Prostate gland (tissue), 2 donors: ENCODE measurements at places on chromosomes 3 and 15. TPM values are rescaled to one million over a fixed set of nuclear protein-coding genes. Genes with fewer than 3 reads are reported as not detected.

DNA sequence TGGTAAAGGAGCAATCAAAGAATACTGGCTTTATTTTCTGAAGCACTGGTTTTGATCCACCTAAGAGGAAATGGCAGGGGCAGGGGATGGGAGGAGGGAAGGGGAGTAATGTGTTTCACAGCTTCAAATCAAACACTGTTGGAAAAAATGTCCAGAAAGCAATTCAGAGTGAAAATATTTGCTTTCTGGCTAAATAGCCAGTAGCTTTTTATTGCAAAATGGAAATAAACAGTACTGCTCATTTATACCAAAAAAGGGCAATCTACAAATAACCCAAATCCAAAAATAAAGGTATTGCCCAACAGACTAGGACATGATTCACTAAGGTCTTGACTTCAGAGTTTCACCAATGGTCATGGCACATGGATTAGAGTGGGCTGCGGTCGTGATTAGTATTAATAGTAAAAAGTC is 279.3 kb upstream of the THBS1 start:
- DNase-seq = no peak
- H3K4me1 ChIP-seq = no peaks in the 10 kb centered on the region
- no peaks in the 10 kb centered on the region for H3K27me3 ChIP-seq
- H3K36me3 ChIP-seq = no peaks in the 10 kb centered on the region
- no peak overlapping the region for H3K27ac ChIP-seq

GRCh38 chr3:42119561-42120355 is 28.6 kb downstream of the TRAK1 start:
- no peaks in the 10 kb centered on the region for H3K36me3 ChIP-seq
- no peak for DNase-seq
- no peak overlapping the region for H3K4me3 ChIP-seq
- no peak overlapping the region for H3K27ac ChIP-seq

- peaks cover 2% of the 10 kb centered on the region for H3K27me3 ChIP-seq
- no peak overlapping the region for H3K27ac ChIP-seq
- no peaks in the 10 kb centered on the region for H3K36me3 ChIP-seq
- H3K4me1 ChIP-seq = no peaks in the 10 kb centered on the region
These were observed 157.0 kb upstream of the FRMD4B start for GRCh38 chr3:69542805-69543429.

Gene DGKG
- total RNA-seq = 2.2 TPM

- H3K27ac ChIP-seq = no peak overlapping the region
- no peaks in the 10 kb centered on the region for H3K27me3 ChIP-seq
- DNase-seq = peak; percentile 43
- no peak overlapping the region for H3K4me3 ChIP-seq
- peaks cover 6% of the 10 kb centered on the region for H3K4me1 ChIP-seq
These were observed 52.9 kb downstream of the BFSP2 start for GRCh38 chr3:133452641-133453319.

DNA sequence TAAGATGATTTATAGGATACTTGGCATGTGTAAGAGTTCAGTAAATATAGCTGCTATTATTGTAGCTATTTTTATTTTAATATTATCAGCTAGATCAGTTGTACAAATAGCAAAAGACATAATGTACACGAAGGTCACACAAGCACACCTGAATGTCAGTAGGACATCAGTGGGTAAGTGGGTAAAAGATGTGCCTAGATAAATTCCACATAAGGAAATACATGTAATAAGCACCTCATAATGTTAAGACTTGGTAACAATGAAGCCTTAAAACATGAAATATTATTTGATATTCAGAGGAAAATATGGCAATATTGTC is 41.5 kb downstream of the ABHD2 start:
- no peaks in the 10 kb centered on the region for H3K36me3 ChIP-seq
- peak overlapping the region; percentile 70 for H3K27ac ChIP-seq
- no peak overlapping the region for H3K4me3 ChIP-seq
- peaks cover 14% of the 10 kb centered on the region for H3K4me1 ChIP-seq

DNA sequence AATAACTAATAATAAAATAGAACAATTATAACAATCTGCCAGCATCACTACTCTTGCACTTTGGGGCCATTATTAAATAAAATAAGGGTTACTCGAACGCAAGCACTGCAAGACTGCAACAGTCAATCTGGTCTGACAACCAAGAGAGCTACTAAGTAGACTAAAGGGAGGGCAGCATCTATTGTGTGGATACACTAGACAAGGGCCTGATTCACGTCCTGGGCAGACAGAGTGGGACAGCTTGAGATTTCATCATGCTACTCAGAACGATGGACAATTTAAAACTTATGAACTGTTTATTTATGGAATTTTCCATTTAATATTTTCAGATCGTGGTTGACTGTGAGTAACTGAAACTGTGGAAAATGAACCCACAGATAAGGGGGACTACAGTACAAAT is 39.5 kb downstream of the TNIK start:
- H3K27me3 ChIP-seq = no peaks in the 10 kb centered on the region
- H3K4me1 ChIP-seq = no peaks in the 10 kb centered on the region
- no peaks in the 10 kb centered on the region for H3K36me3 ChIP-seq
- DNase-seq = no peak

DNA sequence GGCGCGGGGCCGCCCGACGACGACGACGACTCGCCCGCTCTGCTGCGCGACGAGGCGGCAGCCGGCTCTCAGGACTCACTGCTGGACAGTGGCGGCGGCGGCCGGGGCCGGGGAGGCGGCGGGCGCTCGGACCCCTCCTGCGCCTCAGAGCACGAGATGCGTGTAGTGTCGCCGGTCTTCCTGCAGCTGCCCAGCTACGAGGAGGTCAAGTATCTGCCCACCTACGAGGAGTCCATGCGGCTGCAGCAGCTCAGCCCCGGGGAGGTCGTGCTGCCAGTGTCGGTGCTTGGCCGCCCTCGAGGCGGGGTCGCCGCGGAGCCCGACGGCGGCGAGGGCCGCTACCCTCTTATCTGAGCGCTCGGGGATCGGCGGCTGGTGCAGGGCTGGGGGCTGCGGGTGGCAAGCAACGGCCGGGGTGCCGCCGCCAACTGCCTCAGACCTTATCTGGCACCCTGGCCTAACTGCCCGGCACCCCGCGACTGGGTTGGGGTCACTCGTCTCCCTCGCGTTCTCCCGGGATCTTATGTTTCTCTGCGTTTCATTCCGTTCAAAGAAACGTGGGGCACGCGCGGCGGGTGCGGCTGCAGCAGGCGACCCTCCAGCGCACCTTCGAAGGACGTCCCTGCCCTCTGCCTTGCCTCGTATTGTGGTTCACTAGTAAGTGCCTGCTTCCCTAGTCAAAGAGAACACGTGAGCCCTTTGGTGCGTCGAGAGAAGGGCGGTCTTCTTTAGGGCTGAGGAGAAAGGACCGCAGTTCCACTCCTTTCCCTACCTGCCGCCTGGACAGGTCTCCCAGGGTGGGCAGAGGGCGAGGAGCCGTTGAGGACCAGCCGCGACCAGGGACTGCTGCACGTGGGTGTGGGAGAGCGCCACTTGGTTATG is 1.0 kb downstream of the C3orf80 start:
- H3K4me1 ChIP-seq = no peaks in the 10 kb centered on the region
- no peak overlapping the region for H3K27ac ChIP-seq
- no peak for DNase-seq
- H3K27me3 ChIP-seq = no peaks in the 10 kb centered on the region
- peak overlapping the region; percentile 34 for H3K4me3 ChIP-seq

- no peaks in the 10 kb centered on the region for H3K4me1 ChIP-seq
- H3K27ac ChIP-seq = no peak overlapping the region
- DNase-seq = no peak
- no peaks in the 10 kb centered on the region for H3K27me3 ChIP-seq
- H3K36me3 ChIP-seq = no peaks in the 10 kb centered on the region
These were observed 1257.1 kb downstream of the NSUN3 start for GRCh38 chr3:95319921-95320494.

GRCh38 chr3:149954812-149955211 is 15.9 kb downstream of the PFN2 start:
- no peaks in the 10 kb centered on the region for H3K36me3 ChIP-seq
- H3K4me1 ChIP-seq = no peaks in the 10 kb centered on the region
- H3K4me3 ChIP-seq = no peak overlapping the region
- no peak overlapping the region for H3K27ac ChIP-seq
- no peak for DNase-seq
- H3K27me3 ChIP-seq = no peaks in the 10 kb centered on the region

Gene C3orf49
- not detected for total RNA-seq

- no peaks in the 10 kb centered on the region for H3K36me3 ChIP-seq
- H3K27ac ChIP-seq = no peak overlapping the region
- H3K27me3 ChIP-seq = no peaks in the 10 kb centered on the region
These were observed 15.5 kb upstream of the SRP14 start for GRCh38 chr15:40054605-40054854.

Gene A4GNT
- not detected for total RNA-seq

- H3K36me3 ChIP-seq = no peaks in the 10 kb centered on the region
- DNase-seq = no peak
- H3K27ac ChIP-seq = peak overlapping the region; percentile 96
- H3K4me3 ChIP-seq = no peak overlapping the region
- peaks cover 40% of the 10 kb centered on the region for H3K4me1 ChIP-seq
These were observed 532.8 kb downstream of the FOXP1 start for GRCh38 chr3:71050538-71051258.
